ENCODE measurements at places on chromosomes 12 and 14.

DNA sequence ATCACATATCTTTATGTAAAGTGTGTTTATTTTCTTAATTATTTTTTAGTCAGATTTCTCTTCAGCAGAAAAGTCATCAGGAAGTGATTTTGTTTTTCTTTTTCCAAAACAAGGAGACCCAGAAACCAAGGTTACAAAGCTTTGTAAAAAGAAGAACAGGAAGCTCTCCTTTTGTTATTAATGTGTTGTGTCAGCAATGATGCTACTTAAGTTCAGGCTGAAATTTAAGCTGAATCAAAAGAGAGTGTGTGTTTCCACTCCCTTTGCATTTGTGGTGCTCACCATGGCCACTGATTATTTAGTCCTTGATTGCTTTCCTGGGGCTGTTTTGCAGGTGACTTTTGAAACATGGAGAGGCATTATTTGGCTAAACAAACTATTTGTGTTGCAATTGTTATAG lies 155.3 kb upstream of the ATP2B1 start:
- peak; percentile 10 for DNase-seq

DNA sequence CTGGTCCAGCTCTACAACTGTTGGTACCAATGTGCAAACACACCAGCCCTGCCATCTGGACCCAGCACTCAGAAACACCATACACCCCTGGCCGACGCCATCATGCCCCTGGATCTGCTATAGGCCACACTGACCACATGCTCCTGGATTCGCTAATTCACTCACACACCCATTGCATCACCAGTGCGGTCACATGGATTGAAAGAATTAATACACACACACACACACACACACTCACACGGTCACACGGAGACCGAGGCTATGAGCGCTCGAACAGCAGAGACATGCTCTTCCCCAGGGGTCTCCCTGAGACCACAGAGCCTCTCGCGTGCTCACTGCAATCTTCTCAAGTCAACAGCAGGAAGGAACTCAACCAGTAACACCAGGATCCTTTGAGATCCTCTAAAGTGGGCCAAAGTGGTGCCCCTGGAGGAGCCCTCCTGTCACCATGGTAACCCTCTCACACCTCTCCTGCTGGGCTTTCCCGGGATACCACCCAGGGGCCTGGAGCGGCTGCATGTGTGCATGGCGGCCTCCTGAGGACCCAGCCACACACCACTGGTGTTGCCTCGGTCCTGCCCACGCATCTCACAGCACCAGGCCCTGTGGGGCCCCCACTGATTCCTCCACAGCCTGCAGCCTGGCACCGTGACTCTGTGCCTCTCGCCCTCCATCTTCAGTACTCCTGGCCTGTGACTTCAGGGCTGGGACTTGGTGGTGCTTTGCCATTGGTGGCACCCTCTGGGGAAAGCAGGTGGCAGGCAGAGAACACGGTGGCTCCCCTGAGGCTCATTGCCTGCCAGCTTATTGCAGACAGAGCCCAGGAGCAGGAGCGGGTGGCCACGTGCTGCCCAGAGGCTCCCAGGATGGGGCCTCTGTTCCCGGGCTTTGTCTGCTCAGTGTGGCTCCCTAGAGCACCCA lies 15.1 kb downstream of the LRTM2 start:
- no peak for DNase-seq

DNA sequence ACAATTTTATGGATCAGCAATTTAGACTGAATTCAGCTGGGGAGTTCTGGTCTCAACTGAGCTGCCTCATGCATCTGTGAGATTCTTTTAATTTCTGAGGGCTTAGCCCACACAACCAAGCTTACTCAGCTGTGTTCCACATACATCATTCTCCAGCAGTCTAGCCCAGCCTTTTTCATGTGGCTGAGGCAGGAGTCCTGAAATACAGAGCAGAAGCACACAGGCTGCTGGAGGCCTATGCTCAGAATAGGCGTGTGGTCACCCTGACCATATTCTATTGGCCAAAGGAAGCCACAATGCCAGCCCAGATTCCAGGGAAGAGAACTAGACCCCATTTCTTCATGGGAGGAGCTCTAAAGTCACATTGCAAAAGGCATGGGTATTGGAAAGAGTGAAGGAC lies 72.3 kb upstream of the DHRS4 start:
- peak; percentile 12 for DNase-seq

DNA sequence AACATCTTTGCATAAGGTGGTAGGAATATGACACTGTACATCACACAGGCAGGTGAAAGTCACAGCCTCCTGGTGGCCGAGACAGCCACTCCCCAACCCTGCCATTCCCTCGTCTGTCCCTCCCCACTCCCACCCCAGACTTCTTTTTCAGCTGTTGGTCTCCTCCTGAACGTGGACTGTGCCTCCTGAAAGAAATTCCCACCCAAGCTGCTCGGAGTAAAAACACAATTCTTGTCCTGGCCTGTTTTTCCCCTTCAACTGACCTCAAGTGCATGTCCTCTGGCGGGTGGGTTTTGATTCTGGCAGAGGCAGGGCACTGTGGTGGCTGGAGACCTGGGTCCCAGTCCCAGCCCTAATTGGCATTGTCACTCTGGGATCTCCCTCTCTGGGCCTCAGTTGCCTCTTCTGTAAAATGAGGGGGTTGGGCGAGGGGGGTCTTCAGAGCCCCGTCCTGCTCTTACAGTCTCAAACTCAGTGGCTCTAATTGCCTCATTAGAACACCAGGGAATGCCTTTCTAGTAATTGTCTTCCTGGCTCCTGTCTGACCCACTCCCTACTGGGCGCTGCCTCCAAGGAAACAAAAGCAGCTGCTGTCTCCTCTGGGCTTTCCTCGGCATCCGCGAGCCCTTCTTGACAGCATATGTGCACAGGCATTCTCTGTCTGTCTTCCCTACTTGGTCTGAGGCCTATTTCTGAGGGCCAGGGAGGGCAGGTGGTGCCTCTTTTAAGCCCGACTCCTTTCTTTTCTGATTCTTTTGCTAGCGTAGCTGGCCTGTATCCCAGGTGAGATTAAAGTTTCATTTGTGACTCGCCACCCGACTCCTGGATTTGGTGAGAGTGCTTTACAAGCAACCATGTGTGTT lies 186.6 kb upstream of the RMST start:
- peak; percentile 80 for DNase-seq

- DNase-seq = no peak
These were observed 370.5 kb upstream of the PDE3A start for GRCh38 chr12:19997656-19998400.

GRCh38 chr14:65470404-65470880 lies 57.9 kb downstream of the FUT8 start:
- no peak for DNase-seq

DNA sequence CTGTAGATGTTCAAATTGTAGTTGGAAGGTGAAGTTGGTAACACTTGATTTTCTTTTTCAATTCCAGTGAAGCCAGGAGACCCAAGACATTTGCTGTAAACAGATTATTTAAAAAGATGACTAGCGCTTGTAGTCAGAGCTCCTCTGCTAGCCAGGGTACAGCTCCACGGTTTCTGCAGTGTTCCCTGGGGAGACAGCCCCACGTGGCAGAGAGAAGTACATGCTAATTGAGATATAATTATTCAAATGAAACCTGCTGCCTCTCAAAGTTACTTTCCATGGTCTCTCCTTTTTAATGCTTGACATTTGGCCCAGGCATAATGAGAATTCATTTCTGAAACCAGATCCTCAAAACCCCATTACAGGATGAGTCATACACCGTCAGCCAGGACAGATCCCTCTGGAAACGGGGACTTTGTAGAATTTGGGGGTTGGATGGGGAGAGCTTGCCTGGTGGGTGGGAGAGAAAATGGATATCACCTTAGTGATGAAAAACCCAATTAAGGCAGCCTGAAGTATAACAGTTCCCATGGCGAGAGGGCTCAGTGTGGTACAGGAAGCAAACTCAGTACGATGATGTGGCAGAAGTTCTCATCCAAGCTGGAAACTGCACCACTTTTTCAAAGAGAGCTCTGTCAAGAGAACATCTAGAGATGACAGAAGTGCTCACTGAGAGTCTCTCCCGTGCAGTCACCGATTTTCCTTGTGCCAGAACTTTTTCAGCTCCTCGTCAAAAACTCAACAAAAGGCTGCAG lies 637.7 kb upstream of the TMEM132C start:
- no peak for DNase-seq

DNA sequence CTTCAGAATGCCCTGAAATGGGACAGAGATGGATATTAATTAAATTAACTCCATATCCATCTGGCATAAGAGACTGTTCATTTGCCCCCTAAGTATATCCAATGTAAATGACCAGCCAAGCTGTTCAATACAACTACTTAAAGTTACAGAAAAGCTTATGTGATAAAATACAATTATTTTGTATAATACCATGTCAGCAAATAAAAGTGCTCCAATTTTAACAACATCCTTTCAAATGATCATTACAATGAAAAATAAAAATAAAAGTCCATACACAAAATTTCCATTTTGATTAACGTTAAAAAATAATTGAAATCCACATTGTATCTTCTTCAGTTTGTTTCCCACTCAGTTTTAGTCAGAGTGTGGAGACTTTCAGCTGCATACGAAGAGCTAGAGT lies 5.7 kb downstream of the CLEC6A start:
- no peak for DNase-seq

- no peak for DNase-seq
These were observed 11.6 kb downstream of the STX2 start for GRCh38 chr12:130827432-130827831.

DNA sequence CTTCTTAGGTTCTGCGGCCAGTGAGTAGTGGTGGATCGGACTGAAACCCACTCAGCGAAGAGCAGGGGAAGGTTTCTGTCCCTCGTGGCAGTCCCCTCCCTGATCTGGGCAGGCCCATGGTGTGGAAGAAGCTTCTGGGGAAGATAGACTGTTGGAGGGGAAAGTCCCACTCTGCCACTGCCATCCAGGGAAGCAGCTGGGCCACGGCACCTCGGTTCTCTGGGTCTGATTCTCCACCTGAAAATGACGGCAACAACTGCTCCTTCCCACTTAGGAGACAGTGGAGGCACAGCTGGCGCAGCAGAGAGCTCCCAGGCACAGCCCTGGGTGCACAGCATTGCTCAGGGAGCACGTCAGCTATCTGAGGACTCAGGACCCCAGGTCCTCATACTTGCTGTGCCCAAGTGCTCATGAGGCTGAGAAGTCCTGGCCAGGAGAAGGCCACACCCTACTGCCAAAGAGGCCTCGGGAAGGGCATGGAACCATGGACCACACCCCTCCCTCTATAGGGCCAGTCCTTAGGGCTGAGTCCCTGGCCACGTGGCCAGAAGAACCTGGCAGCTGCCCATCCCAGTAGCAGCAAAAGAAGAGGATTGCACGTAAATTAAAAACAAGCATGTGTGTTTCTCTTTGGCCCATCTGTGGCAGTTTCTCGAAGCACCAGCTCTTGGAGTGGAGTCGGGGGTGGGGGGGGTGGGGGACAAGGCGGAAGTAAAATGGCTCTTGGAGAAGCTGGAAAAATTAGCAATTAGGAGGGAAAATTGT lies 85.3 kb upstream of the BCL11B start:
- peak; percentile 14 for DNase-seq

DNA sequence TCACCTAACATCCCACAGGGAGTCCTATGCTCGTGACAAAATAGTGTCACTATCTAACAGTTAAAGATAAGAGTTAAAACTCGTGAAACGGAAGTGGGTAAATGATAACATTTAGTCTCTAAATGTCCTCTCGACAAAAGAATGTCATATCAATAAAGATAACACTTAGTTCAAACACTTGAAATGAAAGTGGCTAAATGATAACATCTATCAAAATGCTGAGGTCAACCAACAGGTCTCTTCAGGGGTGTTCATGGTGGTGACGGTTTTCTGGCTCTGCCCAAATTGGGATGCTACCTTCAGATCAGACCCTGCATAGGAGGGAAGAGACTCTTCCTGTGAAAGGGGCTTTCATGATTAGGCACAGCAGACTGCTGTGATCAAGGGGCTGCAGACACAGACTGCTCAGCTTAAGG lies 22.1 kb downstream of the IL26 start:
- DNase-seq = no peak

GRCh38 chr12:51904951-51905470 lies 2.3 kb upstream of the ACVRL1 start:
- DNase-seq = peak; percentile 65

GRCh38 chr14:100282766-100283419 lies 23.4 kb downstream of the SLC25A29 start:
- no peak for DNase-seq

GRCh38 chr14:90630171-90630806 lies 185.9 kb downstream of the TTC7B start:
- DNase-seq = no peak

DNA sequence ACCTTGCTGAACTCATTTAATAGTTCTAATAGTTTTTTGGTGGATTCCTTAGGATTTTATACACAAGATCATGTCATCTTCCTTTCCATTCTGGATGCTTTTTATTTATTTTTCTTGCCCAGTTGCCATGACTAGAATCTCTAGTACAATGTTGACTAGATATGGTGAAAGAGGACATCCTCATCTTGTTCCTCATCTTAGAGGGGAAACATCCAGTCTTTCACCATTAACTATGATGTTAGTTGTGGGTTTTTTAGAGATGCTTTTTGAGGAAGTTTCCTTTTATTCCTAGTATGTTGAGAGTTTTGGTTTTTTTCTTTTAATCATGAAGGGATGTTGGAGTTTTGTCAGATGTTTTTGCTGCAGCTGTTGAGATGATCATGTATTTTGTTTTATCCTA lies 8.7 kb downstream of the ANKRD13A start:
- DNase-seq = no peak

GRCh38 chr14:39762576-39763401 lies 330.6 kb upstream of the FBXO33 start:
- DNase-seq = no peak

DNA sequence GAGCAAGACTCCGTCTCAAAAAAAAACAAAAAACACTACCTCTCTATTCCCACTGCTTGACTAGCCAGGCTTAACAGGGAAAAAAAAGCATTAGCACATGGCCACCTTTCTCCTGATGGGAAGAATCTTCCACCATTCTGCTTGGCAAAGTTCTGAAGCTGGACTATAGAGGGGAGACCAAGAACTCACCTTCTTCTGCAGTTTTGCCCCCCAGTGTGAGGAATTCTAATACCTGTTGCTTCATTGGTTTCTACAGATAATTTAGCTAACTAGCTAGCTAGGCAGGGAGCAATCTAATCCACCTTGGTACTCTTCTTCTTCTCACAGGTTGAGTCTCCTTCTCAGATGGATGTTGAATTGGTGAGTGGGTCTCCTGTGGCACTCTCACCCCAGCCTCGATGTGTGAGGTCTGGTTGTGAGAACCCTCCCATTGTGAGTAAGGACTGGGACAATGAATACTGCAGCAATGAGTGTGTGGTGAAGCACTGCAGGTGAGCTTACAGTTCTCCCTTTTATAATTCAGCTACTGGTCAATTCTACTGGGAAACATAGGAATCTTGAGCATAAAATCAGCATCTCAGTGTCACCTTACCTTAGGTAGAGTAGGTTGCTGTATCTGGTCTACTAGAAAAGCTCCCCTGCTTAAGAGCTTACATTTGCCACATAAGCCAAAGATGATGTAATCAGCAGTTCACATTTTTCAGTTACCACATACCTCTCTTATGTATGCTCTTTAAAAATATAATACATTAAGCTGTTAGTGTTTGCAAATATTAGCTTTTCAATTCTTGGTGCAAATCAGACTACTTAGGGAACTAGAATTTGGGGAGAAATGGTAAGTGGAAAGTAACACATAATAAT lies 16.0 kb downstream of the METTL3 start:
- no peak for DNase-seq

GRCh38 chr12:112515868-112516267 lies 97.1 kb downstream of the PTPN11 start:
- DNase-seq = no peak

- DNase-seq = no peak
These were observed 160.3 kb downstream of the RPS29 start for GRCh38 chr14:49425921-49426320.
